ENCODE measurements at places on chromosomes 16 and 17.

- no peak for DNase-seq
Observed at GRCh38 chr17:79374087-79374689, 236.7 kb downstream of the RBFOX3 start.

GRCh38 chr17:14871921-14872320, 393.2 kb downstream of the PMP22 start:
- DNase-seq = no peak

- no peak for DNase-seq
Observed at GRCh38 chr16:86424398-86424797, 85.9 kb upstream of the FOXF1 start.

- no peak for DNase-seq
Observed at GRCh38 chr16:25523183-25523582, 168.6 kb upstream of the HS3ST4 start.

DNA sequence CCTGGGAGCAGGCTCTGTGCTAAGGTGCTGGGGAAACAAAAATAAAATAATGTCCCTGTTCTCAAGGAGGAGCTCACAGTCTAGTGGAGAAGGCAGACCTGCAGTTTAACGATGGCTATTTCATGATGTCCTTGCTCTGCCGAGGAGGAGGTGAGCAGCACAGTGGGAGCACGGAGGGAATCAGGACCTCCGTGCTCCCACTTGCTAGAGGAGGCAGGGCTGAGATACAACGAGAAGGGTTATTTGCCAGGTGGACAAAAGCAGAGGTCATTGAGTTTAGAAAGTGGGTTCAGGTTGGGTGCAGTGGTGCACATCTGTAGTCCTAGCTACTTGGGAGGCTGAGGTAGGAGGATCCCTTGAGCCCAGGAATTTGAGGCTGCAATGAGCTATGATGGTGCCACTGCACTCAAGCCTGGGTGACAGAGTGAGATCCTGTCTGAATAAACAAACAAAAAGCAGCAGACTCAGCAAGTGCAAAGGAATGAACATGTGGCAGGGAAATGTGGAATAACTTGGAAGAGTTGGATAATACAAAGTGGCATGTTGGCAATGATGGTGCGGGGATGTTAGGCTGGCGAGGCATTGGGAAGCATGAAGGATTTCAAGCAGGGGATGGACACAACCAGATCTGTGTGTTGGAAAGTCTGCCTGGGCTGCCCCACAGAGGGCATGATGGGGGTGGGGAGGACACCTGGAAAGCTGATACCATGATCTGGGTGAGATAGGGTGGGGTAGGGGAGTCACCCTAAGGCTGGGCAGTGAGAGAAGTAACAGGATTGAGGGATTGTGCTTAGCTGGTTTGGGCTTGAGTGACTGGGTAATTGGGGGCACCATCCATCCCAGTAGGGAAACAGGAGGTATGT, 12.8 kb upstream of the TNS4 start:
- no peak for DNase-seq
